Germinal center (tissue), 1 donor: ENCODE measurements at places on chromosomes 6 and 20.

GRCh38 chr6:34476447-34476846 is 10.6 kb downstream of the PACSIN1 start:
- DNase-seq = no peak

DNA sequence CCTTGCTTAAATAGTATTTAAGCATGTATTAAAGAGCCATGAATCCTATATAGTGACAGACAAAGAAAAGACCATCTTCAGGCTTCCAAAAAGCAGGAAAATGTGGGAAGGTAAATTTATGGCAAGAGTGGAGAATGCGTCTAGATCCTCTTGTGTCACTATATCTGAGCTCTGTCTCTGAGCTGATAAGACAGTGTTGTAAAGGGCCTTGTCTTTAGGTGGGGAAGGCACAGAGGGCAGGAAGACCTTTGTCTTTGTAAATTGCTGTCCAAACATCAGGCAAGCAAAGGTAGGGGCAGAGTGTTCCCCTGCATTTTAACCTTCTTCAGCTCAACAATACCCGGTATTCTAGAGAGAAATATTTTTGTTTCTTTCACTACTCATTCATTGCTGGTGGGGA is 33.9 kb upstream of the MBOAT1 start:
- DNase-seq = no peak

- DNase-seq = no peak
Observed at GRCh38 chr6:38213251-38213658, 393.7 kb downstream of the ZFAND3 start.

DNA sequence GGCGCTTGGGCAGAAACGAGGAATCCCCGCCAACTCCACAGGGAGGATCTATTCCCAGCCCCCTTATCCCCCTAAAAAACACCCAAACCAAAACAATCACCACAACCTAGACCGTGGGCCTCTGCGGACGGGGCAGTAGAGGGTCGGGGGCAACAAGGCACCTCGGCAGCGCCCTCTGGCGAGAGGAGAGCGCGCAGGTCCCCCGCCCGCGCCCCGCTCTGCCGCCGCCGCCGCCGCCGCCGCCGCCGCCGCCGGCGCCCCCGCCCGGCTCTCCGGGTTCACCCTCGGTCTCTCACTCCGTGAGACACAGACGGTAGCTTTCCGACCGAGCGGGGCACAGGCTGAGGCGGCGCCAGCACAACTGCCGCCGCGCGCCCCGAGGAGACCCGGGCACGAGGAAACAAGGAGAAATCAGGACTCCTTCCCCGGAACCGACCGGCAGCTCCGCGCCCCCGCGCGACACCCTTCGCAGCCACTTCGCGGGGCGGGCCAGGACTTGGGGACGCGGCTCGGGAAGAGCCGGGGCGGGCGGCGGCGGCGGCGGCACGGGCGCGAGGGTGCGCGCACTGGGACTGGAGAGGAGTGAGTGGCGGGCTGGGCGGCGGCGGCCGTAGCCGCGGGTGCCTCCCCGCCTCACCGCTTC is at the start of gene SLC35F1:
SLC35F1 (plus strand) TSS at position 307 of the 643 bp plus-strand sequence.
- DNase-seq = peak; percentile 45

GRCh38 chr20:18589941-18590674 is 2.3 kb downstream of the DTD1 start:
- no peak for DNase-seq

DNA sequence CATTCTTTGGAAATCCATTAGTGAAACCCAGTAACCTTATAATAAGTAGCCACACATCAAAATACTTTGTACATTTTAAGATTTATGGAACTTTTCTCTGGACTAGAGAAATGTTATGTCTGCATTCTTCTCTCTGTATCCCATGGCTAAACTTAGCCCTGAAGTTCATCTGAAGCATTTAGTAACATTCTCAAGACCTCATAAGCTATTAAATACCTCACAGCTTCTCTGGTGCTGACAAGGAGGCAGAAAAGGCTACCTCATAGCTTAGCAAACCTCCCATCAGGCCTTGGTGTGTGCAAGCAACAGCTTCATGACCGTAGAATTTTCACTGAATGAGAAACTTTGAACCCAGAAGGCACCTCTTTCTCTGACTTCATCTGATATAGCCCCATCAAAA is 38.9 kb upstream of the HDGFL1 start:
- no peak for DNase-seq

DNA sequence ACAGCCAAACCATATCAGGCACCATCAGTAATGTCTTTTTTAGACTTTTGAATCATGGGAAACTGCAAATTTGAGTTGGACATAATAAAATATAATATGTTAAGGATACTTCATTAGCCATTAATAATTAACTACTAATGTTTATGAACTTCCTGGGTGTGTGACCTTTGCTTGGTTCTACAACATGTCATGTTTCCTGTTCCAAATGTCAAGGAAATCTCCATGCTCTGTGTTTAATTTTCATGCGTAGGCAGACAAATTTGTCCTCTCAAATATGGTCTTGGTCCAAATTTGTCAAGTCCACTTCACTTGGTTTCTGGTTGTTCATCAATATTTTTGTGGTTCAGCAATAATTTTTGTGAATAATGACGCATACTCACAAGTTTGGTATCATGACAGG is 410.5 kb downstream of the BMP2 start:
- DNase-seq = no peak

DNA sequence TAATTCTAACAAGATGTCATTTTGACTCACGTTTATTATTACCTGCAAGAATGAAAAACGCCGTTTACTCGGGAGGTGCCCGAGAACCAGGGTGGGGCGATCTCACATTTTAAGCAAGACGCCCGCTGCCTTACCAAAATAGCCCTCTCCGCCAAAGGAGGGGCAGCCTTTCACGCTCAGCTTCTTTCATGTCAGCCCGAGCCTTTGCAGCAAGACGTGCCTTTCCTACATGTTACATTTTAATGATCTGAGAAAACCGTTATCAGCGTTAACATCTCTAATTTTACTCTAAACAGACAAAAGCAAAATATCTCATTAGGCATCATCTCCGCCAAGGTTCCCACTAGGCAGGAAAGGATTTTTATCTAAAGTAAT is 2.0 kb downstream of the BACH2 start:
- peak; percentile 39 for DNase-seq

- DNase-seq = no peak
Observed at GRCh38 chr6:13696226-13696625, 15.4 kb downstream of the RANBP9 start.

- no peak for DNase-seq
Observed at GRCh38 chr6:42378536-42378935, 73.2 kb downstream of the TRERF1 start.

DNA sequence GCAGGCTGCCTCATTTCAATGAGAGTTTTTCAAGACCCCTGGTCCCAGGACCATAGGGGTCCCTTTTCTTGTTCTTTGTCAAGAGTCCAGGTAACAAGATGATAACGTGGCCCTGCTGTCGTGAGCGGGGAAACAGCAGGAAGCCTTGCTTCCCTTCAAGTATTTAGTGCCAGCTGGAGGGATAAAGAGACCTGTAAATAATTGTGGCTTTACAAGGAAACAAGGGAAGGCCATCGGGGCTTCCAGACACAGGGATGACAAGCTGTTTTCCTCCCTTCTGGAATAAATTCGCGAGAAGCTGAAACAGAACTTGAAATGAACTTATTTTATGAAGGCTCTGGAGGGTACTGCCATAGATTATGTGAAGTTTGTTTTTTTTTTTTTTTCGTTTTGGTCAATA is 163.2 kb downstream of the SYNDIG1 start:
- DNase-seq = no peak

- DNase-seq = no peak
Observed at GRCh38 chr6:73299151-73299971, 36.4 kb upstream of the KHDC1 start.

- DNase-seq = no peak
Observed at GRCh38 chr6:16336911-16337294, 98.5 kb downstream of the GMPR start.

- no peak for DNase-seq
Observed at GRCh38 chr6:164045082-164045481, 630.6 kb downstream of the QKI start.

GRCh38 chr6:109449064-109449794 is 6.3 kb downstream of the MICAL1 start:
- no peak for DNase-seq

- no peak for DNase-seq
Observed at GRCh38 chr6:123127807-123128206, 131.8 kb downstream of the CLVS2 start.

DNA sequence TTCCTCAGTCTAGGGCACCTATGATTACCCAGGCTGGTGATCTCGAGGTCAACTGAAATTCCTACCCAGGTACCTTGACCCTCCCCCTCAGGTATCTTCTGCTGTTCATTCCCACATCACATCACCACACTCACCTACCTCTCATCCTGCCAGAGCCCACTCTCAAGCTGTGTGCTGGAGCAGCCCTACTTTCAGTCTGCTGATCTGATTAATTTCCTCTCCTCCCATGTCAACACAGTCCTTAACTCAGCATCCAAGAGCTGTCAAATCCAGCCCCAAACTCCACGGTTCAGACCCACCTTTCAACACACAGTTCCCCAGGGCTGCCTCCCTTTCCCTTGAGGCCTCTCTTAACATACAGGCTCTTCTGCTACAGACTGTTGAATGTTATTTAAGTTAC is 42.4 kb downstream of the EZR start:
- DNase-seq = no peak

- peak; percentile 33 for DNase-seq
Observed at GRCh38 chr6:170438402-170438753, 114.7 kb downstream of the PSMB1 start.

DNA sequence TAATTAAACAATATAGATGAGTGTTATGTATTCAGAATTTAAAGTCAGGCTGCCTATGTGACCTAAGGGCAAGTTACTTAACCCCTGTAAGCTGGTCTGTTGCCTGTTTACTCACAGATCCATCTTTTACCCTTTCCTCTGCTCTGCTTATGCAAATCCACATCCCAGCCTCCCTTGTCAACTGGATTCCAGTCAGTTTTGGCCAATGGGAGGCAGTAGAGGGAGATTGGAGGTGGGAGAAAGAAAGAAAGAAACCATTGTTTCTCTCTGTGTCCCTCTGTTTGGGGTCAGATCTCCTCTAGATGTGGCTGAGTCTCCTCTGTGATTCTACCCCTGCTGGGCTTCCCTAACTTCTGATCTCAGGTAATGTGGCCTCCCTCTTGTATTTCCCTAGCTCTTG is 266.8 kb upstream of the PLN start:
- DNase-seq = no peak

- no peak for DNase-seq
Observed at GRCh38 chr6:78598966-78599365, 268.4 kb upstream of the IRAK1BP1 start.

DNA sequence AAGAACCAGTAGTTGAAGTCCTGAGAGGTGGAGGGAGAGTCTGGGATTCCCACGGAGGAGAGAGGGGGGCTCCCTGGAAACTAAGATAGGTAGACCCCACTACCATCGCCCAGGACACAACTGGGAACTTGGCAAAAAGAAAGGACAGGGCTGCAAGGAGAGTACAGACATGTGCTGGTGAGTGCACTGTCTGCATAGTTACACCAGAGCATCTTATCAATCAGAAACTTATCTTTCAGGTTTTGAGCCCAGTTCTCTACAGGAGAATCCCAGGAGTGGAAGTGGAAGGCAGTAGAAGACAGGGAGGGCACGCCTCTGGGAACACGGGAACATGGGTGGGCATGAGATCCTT is 12.2 kb downstream of the NFKBIL1 start:
- no peak for DNase-seq

DNA sequence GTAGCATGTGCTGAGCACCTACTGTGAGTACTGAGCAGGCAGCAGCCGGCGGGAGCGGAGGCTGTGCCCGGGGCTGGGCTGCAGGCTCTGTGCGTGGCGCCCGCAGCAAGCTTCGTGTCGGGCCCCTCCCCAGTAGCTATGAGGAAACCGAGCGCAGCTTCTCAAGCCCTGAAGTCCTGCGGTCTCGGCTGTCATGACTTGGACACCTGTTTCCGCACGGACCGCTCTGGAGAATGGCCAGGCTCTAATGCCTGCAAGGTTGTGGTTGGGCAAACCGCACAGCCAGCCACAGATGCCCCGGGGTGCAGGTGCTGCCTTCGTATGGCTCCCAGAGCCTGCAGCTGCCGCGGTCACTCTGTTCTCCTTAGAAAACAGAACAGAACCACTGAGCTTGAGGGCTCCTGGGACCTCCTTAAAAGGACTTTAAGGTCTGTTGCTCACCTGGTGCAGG is 33.7 kb downstream of the PYGB start:
- DNase-seq = peak; percentile 65

GRCh38 chr20:31516166-31516565 is 1.9 kb downstream of the HM13 start:
- DNase-seq = no peak

- no peak for DNase-seq
Observed at GRCh38 chr6:132843316-132844035, 29.1 kb downstream of the RPS12 start.

- peak; percentile 70 for DNase-seq
Observed at GRCh38 chr6:33313105-33313708, 671 bp downstream of the TAPBP start.

DNA sequence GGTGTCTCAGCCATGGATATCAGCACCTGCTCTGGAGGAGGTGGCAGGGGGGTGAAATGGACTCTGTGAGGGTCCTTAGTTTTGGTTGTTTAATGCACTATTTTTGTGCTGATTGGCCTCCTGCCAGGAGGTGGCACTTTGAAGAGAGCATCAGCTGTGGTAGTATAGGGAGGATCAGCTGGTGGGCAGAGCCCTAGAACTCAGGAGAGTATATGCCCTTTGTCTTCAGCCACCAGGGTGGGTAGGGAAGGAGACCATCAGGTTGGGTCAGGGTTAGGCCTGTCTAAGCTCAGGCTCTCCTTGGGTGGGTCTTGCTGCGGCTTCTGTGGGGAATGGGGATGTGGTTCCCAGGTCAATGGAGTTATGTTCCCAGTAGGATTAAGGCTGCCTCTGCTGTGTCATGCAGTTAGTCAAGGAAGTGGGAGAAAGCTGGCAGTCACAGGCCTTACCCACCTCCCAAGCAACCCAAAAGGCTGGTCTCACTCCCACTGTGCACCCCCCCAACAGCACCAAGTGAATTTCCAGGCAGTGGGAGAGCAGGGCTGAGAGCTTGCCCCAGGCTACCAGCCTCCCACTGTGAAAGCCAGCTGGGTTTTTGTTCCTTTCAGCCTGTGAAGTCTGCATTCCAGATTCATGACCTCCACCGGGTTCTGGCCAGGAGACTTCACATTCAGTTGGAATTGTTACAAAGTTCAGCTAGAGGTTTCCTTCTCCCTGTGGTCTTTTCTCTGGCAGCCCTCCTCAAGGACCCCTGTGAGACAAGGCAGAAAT is 5.7 kb upstream of the OSTM1 start:
- no peak for DNase-seq
